ENCODE measurements at places on chromosomes 16 and 17.

DNA sequence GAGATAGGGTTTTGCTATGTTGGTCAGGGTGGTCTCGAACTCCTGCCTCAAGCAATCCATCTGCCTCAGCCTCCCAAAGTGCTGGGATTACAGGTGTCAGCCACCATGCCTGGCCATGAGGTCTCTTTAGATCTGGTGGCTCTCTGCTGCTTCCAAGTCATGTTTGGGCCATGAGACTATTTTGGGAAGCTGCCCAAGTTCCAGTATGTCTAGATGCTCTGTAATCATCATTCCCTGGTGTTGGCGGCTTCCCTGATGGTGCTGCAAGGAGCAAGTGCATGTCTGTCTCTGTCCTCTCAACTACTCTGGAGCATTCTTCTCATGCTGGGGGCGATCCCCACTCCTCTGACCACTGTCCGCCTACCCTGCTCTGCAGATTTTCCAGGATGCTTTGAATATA is 6.4 kb upstream of the ODF4 start:
- DNase-seq, result no peak

DNA sequence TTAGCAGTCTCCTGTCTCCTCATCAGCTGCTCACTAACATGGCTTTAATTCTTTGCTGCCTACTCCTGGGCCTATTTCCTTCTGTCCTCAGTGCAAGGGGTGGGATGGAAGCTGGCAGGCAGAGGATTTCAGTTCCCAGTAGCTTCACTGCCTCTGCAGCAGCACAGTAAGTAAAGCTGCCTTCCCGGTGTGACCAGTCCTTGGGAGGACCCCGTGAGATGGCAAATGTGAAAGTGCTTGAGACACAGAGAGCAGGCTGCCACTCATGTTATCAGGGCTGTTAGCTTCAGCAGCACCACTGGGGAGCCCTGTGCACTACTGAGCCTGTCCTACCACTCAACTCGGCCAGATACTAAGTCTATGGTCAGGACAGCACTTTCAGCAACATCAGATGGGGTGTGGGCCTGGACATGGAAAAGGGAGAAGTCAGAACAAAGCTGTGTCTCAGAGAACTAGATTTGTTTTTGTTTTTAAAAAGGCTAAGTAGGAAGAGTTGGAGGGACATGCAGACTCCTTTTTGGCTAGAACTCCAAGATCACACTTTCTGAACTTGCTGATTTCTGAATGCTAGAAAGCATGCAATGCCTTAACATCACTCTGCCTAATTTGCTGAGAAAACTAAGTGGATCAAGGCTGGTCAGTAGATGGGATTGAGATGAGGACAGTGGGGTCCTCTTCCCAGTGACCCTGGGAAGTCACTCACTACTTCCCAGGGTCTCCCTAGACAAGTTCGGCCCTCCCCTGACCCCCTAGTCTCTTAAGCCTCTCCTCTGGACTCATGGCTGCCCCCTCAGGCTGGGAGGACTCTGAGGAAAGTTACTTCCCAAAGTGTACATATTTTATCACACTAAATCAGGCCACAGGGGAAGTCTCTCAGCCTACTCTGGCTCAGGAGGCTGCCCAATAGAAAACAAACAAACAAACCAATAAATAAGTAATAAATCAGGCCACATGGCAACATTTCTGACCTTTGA is 1.1 kb downstream of the ACSF2 start:
- no peak for DNase-seq

DNA sequence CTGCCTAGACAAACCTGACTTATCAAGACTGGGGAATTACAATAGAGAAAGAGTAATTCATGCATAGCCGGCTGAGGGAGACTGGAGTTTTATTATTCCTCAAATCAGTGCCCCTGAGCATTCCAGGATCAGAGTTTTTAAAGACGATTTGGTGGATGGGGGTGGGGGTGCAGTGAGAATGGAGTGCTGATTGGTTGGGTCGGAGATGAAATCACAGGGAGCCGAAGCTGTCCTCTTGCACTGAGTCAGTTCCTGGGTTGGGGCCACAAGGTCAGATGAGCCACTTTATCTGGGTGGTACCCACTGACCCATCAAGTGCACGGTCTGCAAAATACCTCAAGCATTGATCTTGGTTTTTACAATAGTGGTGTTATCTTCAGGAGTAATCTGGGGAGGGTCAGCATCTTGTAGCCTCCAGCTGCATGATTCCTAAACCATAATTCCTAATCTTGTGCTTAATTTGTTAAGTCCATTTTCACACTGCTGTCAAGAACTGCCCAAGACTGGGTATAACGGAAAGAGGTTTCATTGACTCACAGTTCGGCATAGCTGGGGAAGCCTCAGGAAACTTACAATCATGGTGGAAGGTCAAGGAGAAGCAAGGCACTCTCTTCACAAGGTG is 69.6 kb downstream of the MARF1 start:
- DNase-seq, result no peak

GRCh38 chr16:75361936-75362335 is 71.4 kb downstream of the CFDP1 start:
- DNase-seq, result no peak

DNA sequence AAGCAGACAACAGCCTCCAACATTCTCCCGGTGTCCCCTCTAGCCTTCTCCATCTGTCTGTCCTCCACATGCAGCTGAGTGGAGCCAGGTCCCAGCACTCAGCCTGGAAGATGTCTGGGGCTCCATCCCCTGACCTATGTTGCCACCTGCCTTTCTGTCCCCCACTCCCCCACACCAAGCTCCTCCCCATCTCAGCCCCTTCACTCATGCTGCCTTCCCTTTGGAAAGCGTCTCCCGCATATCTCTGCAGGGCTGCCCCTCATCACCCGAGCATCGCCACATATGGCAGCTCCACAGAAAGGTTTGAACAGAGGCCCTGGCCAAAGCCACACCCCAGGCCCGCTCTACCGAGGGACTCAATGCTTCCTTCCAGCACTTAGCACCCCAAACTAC is 24.2 kb downstream of the NSMCE1 start:
- no peak for DNase-seq

DNA sequence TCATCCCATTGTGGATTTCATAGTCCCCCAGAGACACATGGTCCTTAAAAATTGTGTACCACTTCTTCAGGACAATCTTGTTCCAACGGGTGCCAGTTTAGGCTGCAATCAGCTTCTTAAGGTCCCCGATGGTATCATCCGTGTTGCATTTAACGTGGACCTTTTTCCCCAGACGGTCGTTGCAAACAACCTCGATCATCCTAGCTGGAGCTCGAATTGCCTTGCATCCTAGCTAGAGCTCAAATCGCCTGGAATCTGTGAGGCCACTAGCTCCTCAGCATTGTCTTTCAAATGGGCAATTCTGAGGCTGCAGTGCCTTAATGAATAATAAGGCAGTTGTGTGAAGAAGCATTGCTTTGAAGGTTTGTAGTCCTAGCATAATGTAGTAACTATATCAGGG is 37.7 kb upstream of the RHBDL3 start:
- no peak for DNase-seq

DNA sequence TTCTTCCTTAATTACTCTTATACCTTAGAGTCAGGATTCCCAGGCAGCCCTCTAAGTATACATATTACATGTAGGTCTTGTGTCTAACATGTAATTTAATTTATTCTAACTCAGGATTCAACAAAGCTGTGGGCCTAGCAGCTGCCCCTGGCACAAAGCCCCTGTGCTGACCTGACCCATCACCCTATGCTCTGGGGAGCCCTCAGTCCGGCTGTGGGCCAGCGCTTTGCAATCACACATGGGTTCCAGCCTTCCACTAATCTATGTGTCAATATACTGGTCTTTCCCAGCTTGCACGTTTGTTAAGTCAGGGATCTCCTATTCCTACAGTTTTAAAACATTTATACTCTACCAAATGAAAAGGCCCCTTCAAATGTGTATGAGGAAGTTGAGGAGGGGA is 62.7 kb upstream of the SREBF1 start:
- DNase-seq, result peak; percentile 50

GRCh38 chr17:57609125-57609877 is 135.8 kb downstream of the CCDC182 start:
- peak; percentile 50 for DNase-seq

- no peak for DNase-seq
Observed at GRCh38 chr17:43574896-43575525, 28.9 kb upstream of the ETV4 start.

- no peak for DNase-seq
Observed at GRCh38 chr16:12750554-12750918, 53.2 kb downstream of the CPPED1 start.

GRCh38 chr17:57612202-57613071 is 132.7 kb downstream of the CCDC182 start:
- no peak for DNase-seq

DNA sequence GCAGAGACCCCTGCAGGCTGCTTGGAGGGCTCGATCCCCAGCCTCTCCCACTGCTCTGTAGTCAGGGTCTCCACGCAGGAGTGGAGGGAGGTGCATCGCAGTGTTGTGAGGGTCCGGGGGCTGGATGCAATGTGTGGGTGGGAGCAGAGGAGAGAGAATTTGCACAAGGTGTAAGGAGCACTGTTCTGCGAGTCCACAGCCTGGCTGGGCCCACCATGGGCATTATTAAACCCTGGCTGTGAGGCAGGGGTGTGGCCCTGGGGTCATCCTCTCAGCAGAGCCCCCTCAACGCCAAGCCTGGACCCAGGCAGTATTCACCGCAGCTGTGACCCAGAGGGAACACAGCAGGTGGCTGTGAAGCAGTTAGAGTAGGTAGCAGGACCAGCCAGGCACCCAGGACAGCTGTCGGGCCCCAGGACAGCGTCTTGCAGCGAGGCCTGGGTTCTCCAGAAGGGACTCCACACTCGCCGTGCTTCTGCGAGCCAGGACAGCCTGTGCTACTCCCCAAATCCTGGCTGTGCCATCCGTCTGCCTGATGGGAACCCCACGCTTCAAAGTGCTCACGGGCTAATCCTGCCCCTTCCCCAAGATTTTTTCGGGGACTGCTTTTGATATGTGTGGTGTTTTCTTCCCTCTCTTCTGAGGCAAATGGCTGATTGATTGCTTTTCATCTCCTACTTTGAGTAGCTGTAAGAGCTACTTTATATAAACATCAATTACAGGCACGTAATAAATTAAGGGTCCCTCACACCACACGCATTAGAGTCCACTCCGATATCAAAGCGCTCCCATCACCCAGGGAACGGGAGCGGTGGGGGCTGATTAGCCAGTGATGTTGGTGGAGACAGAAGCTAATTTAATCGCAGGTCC is 100.9 kb upstream of the GSE1 start:
- no peak for DNase-seq

DNA sequence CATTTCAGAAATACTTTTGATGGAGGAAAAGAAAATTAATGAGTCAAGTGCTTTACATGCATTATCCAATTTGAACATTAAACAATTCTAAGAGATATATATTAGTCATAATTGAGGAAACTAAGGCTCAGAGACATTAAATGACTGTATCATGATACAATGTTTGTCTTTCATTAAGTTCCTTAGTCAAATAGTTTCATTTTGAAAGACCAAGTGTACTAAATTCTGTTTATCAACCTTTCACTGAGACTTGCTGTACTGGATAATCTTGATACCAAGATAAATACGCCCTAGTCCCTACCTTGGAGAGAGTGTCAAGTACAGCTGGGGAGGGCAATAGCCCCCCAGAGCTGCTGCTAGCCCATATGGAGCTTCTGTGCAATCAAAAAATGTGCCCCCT is 24.2 kb downstream of the TOM1L2 start:
- DNase-seq, result no peak

DNA sequence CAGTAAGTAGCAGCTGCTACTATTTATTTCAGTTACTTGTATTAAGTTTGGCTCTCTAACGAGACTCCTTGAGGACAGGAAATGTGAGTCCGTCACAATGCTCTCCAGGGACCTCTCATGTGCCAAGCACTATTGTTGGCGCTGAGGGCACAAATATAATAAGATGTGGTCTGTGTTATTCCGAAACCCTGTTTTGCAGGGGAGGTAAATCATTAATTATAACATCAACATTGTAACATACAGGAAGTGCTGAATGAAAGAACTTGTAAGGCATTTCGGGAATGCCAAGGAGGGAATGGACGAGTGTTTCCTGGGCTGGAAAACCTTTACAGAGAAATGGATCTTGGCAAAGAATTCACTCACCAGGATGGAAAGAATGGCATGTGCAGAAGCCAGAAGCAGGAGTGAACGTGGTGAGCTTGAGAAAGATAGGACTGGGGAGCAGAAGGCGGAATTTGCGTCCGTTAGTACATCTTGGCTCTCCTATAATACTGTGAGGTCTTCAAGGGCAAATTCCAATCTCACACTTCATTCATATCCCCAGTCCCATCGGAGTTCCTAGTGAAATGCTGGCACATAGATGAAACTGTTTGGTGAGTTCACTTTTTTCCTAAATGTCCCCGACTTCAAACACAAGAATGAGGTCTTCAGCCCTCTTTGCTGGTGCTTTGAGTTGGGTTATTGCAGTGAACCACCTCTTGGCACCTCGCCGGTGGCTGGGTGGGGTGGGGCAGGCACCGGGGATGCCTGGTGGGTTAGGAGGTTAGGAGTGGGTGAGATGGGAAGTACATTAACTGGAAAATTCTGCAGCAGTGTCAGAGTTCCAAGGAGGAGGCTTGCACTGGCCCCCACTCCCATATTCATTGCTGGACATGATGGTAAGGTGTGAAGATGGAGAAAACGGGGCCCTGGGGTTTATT is 11.5 kb downstream of the TAC4 start:
- no peak for DNase-seq

DNA sequence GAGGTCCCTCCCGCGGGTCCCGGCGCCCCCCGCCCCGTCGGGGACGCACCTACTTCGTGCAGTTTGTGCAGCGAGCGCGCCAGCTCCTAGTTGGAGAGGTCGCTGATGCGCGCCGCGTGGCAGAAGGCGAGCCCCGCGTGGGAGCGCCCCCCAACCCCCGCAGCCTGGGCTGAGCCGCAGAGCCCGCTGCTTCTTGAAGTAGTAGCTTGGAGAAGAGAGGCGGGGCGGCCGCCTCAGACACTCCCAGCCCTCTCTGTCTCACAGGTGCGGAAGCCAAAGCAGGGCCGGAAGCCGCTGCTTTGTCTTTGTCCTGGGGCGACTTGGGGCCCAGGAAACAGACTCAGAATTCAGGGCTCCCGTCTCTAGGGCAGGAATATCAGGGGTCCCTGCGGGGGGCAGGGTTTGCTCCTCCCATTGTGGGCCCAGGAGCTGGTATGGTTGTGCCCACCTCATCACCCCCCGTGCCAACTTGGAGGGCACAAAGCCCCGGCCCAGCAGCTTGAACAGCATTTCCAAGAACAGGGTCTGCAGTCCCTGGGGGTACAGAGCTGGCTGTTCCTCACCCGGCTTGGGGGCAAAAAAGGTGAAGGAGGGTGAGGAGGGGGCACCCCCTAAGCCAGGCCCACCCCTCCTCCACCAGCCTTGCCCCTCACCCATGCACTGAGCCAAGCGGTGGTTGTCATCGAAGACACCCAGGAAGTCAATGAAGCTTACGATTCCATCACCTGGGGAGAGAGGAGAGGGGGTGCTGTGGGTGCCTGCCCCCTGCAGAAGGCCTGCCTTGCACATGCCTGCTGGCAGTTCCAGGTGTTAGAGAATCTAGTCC is 13.5 kb downstream of the SPATA32 start:
- DNase-seq, result no peak

Measured in chondrocyte (in vitro differentiated cells).